Right cardiac atrium (tissue), 5 donors: ENCODE measurements at places on chromosomes 2 and 18.

DNA sequence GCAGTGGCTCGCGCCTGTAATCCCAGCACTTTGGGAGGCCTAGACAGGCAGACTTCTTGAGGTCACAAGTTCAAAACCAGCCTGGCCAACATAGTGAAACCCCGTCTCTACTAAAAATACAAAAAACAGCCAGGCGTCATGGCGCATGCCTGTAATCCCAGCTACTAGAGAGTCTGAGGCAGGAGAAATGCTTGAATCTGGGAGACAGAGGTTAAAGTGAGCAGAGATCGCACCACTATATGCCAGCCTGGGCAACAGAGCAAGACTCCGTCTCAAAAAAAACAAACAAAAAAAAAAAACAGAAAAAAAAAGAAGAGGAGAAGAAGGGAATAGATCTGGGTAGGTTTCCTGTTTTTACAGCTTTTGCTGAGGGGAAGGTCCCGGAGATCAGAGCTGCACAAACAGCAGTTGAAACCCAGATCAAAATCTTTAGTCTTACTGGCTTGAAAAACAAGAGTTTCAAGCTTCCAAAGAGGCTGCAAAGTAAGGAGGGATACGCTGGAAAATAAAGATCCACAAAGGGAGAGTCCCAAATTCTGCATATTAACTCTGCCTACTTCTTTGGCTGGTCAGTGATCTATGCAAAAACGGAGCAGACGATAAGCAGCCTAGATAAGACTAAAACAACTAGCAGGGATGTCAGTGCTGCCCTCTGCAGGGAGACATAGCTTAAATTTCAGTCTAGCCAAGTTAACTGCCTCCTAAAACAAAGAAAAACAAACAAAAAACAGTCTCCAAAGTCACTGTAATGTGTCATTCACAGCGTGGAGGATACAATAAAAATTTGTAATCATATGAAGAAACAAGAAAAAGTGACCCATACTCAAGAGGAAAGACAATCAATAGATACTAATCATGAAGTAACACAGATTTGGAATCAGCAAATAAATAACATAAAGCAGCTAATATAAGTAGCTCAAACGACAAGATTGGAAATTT is 74.1 kb downstream of the TLK1 start:
- no peak for DNase-seq

GRCh38 chr2:67840460-67841068 is 222.2 kb downstream of the C1D start:
- peak; percentile 84 for DNase-seq

DNA sequence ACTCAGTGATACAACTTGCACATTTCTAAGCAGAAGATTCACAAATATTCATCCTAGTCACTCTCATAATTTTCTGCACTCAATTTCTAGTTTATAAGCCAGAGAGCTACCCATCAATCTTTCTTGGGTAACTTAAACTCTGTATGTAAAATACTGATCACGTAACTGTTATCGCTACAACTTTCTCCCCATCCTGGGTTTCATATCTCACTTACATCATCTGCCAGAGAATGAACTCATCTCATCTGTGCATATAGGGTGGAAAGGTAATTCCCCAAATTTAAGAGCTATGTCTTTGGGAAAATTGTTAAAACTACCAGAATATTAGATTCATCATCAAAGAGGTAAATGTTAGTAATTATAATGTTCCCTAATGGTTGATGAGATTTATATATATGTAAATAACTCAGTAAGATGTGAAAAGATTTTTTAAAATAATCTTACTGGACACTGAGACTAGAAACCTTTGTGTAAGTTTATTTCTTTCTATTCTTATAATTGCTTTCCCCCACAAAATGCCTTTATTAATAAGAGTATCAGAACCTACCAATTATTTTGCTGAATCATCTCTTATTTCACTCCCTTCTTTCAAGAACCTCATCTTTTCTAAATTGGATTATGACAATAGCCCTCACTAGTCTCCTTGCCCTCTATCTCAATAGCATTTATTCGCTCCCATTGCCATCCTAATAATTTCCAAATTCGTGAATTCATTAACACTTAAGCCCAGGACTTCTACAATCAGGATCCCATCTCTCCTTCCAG is 729.0 kb downstream of the EPHA4 start:
- no peak for DNase-seq

DNA sequence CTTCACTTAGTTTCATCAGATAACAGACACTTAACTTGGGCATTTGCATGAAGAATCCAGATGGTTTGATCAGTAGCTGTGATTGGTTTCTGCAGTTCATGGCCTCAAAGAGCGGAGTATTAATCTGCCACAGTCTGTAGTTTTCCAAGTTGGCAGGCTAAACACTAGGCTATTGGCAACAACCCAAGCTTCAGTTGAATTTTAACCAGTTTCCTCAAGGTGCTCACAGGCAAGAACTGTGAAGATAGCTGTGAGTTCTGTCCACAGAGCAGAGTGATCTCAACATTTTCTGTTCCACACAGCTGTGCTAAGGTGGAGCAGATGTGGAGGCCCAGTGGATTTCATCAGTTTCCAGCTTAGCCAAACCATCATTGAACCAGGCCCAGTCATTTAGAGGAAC is 469.5 kb upstream of the LINC00305 start:
- no peak for DNase-seq

- no peak for DNase-seq
These were observed 294.3 kb upstream of the KCNH7 start for GRCh38 chr2:163132850-163133249.

GRCh38 chr2:111192776-111193368 is 72.2 kb downstream of the BCL2L11 start:
- DNase-seq = no peak

GRCh38 chr2:230781130-230781797 is 68.6 kb downstream of the CAB39 start:
- DNase-seq = no peak

GRCh38 chr2:109457794-109458193 is 156.0 kb downstream of the SEPTIN10 start:
- no peak for DNase-seq

DNA sequence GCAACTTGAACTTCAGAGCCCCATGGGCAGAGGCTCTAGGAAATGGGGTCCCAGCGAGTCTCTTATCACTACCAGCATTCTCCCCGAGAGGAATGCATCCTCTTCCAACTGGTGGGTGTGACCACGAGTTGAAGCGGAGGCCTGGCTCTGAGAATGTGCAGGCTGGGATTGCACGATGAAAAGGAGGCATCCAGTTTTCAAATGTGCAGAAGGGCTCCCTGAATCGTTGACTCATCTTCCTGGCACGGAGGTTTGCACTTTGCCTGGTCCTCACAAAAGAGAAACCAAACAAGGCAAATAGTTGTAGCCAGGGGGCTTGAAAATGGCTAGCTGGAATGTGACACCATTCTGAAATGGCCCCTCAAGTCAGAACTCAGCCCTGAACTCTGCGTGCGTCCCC is 216.7 kb downstream of the GLI2 start:
- DNase-seq = peak; percentile 9

DNA sequence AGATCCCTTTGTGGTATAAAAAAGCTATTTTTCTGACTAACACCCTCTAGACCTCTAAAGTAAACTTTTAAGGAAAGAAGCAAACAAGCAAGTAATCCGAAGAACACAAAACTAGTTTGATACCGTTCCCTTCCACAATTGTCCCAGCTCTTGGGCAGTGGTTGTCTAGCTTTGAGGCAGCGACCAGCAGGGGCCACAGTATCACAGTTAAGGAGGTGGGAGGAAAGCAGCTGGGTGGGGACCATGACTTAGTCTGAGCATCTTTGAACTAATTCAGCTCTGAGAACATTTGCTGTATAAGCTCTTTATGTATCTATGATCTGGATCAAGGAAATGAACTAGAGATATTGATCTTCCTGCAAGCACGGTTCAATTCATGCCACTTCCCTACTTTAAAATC is 51.0 kb downstream of the SF3B1 start:
- DNase-seq = no peak

- no peak for DNase-seq
These were observed 324.9 kb downstream of the CCDC85A start for GRCh38 chr2:56508662-56509061.

GRCh38 chr2:239730897-239731296 is 294.2 kb downstream of the NDUFA10 start:
- peak; percentile 7 for DNase-seq

- DNase-seq = no peak
These were observed 6.9 kb upstream of the POU3F3 start for GRCh38 chr2:104846786-104847585.

- peak; percentile 33 for DNase-seq
These were observed 35.3 kb downstream of the GALNT1 start for GRCh38 chr18:35616664-35617423.

DNA sequence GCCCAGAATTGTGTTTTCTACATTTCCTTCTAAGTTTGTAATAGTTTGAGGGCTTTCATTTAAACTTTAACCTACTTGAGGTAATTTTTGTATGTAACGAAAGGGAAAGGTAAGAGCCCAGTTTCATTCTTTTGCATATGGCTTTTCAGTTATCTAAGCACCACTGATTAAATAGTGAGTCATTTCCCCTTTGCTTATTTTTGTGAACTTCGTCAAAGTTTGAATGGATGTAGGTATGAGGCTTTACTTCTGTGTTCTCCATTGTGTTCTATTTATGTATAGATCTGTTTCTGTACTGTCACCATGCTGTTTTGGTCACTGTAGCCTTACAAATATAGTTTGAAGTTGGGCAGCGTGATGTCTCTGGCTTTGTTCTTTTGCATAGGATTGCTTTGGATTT is 944.8 kb upstream of the CNTNAP5 start:
- DNase-seq = no peak

DNA sequence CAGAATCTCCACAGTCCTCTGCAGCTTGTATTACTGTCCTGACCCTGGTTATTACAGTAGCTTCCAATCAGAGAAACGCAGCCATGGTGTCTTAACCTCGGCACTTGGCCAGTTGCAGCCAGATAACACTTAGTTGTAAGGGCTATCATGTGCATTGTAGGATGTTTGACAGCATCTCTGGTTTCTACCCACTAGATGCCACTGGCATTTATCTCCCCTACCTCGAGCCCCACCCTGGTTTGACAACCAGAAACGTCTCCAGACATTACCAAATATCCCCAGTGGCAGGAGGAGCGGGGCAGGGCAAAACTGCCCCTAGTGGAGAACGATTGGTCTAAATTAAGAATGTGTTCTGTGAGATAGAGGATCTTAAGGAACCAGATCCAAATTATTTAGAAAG is 13.1 kb downstream of the DSG2 start:
- no peak for DNase-seq

- DNase-seq = no peak
These were observed 61.4 kb downstream of the RBM43 start for GRCh38 chr2:151200277-151200676.

- no peak for DNase-seq
These were observed 9.4 kb downstream of the NEU4 start for GRCh38 chr2:241818229-241818942.
